ENCODE measurements at places on chromosomes 1 and 21.

DNA sequence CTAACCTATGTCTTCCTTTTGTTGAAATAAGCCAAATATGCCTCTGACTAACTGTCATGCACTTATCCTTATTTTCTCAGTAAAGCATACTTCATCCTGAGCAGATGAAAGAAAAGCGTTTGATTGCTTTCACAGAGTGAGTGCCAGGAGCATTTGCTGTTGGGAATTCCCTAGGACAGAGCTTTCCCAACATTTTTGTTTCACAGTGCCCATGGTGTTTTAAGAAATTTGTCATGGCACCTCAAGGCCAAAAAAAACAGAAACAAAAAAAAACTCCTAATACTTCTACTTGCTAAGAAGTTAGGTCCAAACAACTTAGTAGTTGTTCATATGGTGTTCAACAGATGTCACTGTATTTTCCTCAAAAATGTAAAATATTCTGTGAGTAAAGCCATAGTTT is 120.8 kb upstream of the BMP8A start:
- no peak for DNase-seq

GRCh38 chr21:45029948-45030681 is 44.3 kb upstream of the ADARB1 start:
- no peak for DNase-seq

GRCh38 chr1:234722904-234723720 is 113.1 kb upstream of the IRF2BP2 start:
- no peak for DNase-seq

DNA sequence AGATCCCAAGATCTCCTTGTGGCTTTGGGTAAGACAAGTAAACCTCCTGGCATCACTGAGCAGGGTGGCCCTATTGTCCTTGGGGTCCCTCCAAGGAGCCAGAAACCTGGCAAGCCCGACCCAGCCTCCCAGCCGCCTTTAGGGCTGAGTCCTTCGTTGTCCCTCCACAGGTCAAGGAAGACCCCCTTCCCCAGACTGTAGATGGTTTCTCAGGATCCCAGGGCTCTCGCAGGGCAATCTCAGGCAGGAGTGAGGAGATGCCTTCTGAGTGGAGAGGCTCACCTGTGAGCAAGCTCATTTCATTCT is 71.6 kb upstream of the CSF3R start:
- DNase-seq = no peak

DNA sequence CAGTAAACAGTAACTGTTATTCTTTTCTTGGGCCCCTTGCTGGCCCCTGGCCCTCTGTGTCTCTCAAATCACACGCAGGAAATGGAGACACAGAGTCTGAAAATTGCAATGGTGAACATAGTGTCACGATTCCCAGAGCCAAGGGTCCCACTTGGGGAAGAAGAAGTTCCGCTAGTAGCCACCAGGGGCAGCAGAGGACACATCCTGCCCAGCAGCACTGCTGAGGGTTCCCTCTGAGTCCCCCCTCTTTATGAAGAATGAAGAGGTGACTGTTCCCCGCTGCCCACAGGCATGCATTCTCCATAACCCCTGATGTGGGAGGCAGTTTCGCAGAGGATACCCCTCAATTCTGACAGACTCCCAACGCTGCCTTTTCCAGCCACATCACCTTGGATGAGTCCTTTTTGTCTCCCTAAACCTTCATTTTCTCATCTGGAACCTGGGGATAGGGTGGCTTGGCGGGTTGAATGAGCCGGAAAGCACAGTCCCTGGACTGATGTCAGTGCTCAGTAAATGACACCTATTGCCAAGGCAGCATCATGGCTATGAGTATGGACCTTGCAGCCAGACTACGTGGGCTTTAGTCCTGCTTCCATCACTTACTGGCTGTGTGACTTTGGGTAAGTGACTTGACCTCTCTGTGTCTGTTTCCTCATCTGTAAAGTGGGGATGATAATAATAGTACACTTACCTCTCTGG is 238.0 kb upstream of the TMEM51 start:
- DNase-seq = peak; percentile 44

DNA sequence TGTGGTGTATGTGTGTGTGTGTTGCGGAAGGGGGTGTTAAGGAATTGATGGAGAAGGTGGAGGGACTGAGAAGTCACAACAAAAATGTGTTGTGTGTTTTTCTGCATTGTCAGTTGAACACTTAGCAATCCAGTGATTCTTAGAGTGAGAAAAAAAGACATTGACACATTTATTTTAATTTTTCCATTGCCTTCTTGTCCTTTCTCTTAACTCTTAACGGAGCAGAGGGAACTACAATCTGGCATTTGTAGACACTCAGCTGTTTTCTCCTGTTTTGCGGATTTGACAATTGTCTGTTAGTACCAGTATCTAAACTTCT is 725 bp downstream of the C1orf53 start:
- no peak for DNase-seq

- DNase-seq = peak; percentile 62
These were observed at the start of gene RNF207 for GRCh38 chr1:6205849-6206519. Gene RNF207, plus strand, starts transcription at chr1:6206119. Its CDS starts 417 bp downstream, at chr1:6206536.

- peak; percentile 31 for DNase-seq
These were observed 195.2 kb downstream of the TOMM20 start for GRCh38 chr1:234933475-234933874.

GRCh38 chr1:201004732-201005131 is 18.8 kb downstream of the KIF21B start:
- DNase-seq = no peak

GRCh38 chr1:43468414-43468813 is 14.7 kb upstream of the HYI start:
- DNase-seq = no peak

- DNase-seq = no peak
These were observed 43.4 kb downstream of the RGS2 start for GRCh38 chr1:192852001-192852947.

DNA sequence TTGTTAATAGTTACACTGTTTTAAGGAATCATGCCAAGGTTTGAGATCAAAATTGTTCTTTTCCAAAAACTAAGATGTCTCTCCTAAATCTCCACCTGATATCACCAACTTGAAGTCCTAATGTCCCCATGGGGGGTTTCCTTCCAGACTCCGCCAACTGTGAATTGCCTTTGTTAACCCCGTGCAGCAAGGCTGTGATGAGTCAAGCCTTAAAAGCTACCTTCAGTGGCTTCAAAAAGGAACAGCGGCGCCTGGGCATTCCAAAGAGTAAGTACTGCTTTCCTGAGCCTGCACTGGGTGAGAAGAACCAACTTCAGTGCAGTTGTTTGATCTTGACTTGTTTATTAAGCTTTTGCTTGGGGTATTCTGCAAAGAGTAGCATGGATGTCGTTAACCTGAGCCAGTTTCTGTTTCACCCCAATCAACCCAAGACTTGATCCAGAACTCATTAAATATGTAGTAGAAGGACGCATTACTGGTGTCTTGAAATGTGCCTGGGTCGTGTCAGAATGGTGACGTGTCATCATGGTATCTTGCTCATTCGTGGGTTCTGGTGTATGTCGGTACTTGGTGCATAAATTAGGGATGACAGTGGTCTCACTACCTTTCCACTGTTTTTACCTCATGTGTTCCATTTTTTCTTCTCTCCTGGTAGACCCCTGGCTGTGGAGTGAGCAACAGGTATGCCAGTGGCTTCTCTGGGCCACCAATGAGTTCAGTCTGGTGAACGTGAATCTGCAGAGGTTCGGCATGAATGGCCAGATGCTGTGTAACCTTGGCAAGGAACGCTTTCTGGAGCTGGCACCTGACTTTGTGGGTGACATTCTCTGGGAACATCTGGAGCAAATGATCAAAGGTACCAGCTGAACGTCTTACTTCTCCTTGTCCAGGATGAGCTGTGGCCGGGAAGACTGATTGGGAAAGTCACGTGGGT is 8.7 kb downstream of the ETS2 start:
- no peak for DNase-seq

GRCh38 chr21:28518630-28519029 is 474.0 kb downstream of the LTN1 start:
- no peak for DNase-seq

GRCh38 chr1:34476371-34476770 is 278.5 kb upstream of the GJB5 start:
- no peak for DNase-seq

- DNase-seq = no peak
These were observed at the start of gene NPR1 for GRCh38 chr1:153678519-153679336. Gene NPR1, plus strand, starts transcription at chr1:153678688. Its CDS starts 421 bp downstream, at chr1:153679109.

DNA sequence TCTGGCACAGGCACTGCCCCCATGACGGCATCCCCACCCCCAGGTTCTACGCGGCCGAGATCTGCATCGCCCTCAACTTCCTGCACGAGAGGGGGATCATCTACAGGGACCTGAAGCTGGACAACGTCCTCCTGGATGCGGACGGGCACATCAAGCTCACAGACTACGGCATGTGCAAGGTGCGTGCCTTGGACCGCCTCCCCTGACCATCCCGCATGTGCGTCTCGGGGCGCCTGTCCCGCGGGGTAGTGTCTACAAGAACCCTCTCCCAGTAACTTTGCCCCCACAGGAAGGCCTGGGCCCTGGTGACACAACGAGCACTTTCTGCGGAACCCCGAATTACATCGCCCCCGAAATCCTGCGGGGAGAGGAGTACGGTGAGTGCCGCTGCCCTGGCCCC is 22.6 kb downstream of the FAAP20 start:
- no peak for DNase-seq

DNA sequence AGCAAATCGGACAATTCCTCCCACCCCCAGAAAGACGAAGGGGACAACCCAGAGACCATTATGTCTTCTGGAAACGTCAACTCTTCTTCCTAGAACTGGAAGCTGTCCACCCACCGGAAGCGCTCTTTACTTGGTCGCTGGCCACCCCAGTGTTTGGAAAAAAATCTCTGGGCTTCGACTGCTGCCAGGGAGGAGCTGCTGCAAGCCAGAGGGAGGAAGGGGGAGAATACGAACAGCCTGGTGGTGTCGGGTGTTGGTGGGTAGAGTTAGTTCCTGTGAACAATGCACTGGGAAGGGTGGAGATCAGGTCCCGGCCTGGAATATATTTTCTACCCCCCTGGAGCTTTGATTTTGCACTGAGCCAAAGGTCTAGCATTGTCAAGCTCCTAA is 3.2 kb downstream of the S1PR1 start:
- no peak for DNase-seq

- no peak for DNase-seq
These were observed 21.6 kb downstream of the ROR1 start for GRCh38 chr1:63795455-63795854.

GRCh38 chr1:228873709-228874108 is 138.4 kb downstream of the RHOU start:
- no peak for DNase-seq

DNA sequence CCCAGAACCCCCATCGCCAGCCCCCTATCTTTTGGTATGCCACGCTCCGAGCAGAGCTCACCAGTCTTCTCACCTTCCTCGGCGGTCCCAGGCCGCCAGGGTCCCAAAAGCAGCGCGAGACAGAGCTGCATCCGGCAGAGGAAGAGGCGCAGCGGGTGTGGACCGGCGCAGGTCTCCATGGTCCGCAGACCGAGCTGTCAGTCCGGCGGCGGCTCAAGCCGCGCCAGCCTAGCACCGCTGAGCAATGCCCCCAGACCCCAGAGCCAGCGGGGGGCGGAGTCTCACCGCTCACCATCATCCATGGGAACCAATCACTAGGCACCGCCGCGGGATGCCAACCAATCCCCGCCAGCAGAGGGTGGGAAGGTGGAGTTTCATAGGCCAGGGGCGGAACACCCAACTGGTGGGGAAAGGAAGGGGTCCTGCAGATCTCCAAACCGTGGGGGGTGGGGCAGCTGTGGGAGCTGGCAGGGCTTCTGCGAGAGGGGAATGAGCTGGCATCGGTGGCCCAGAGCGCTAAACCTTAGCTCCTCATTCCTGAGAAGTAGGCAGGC is at the start of gene EPHA10:
Gene EPHA10 (minus strand): TSS at position 233 of the 554 bp plus-strand sequence. CDS start 54 bp downstream, at position 179.
- DNase-seq = no peak

DNA sequence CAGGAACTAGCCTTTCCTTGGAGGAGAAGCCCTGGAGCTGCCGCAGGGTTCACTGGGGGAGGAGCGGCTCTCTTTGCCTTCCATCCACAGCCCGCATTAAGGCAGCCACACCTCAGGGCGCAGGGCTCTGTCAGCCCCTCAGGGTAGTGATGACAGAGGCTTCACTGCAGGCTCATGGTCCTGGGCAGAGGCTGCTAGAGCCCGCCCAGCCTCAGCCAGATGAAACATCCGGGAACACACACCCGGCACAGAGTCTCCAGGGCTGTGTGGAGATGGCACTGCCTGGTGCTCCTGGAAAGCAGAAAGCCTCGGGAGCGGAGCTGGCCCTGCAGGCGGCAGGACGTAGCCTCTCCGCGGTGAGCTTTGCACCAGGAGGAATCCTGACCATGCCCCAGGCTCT is 29.4 kb upstream of the PEX10 start:
- no peak for DNase-seq

DNA sequence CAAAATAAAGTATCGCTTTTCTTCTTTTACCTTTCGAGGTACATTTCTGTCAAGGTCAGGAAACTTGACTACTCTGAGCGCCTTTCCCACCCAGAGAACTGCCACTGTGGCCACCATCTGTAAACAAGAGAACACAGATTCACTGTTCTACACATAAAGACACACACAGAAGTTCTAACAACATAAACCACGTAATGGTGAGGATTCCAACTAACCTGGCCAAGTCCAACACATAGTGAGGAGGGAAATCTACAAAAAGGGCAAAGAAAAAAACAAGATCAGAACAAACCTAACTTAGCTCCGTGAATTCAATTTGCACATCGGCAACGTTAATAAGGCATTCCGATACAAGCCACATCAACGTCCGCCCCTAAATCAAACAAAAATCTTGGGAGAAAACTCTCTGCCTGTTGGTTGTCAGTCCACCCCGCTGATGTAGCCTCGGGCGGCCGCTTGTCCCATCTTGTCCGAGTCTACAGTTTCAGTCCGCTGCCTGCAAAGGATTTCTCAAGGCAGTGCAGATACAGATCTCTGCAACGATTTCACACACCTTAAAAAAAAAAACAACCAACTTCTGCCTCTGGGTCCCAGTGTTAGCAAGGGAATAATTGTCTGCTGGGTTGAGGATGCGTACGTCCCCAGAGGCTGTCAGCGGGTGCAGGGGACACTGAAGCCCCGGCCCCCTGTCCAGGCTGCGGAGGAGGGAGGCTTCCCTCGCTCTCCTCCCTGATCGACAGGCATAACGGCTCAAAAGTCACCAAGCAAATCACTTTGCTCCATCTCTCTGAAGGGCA is 1.0 kb downstream of the SLC35D1 start:
- no peak for DNase-seq

GRCh38 chr1:145846201-145846612 is 777 bp downstream of the NUDT17 start:
- no peak for DNase-seq
